ENCODE measurements at places on chromosomes 3 and 15.

DNA sequence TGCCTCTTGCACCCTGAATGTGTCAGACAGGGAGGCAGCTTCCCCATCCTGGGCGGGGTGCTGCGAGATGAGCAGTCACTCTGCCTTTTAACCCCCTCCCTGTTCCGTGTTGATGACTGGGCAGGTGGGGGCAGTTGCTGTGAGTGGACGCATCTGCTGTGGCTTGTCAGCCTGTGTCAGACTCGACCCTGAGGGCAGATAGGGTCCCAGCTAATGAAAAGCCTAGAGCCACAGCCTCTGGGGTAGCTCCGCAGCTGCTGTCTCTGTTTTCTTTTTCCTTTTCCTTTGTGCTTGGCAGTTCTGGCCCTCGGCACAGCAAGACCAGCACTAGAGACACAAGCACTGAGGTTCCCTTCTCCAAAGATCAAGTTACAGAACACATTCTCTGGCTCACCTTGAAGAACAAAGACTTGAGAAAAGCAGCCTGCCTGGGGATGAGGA, 43.0 kb upstream of the GLCE start:
- DNase-seq: no peak

DNA sequence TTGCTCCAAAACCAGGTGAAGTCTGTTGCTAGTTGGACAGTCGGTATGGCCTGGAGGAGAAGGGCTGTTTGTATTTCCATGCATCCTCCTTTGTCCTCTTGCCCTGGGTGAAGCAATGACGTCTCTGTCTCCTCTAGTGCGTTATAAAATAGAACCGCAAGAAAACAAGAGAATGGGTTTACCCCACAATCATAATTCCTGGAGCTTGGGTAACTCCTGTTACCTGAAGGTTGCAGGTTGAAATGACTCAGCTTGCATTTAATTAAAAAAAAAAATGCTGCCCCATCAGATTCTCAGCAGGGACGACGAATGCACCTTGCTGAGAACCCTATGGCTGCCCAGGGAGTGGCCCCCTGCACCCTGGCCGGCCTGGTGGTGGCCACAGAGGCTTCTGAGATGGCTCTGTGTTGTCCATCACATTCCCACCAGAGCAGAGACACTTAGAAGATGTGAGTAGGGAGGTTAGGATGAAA, 228.2 kb upstream of the BHLHE40 start:
- DNase-seq: no peak

DNA sequence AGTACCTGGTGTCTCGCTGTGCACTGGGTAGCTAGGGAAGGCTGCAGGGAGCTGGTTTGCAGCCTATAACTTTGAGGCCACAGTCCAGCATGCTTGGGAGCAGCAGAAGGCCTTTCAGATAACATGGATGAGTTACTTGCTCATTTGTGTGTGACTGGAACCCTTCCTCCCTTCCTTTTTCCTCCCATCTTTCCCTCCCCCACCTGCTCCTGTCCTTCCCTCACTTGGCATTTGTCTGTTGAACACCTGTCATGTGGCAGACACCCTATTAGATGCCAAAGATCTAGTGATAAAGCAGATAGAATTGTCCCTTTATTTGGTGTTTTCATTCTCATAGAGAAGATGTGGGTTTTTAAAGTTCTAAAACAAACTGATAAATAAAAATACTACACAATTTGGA, 71.6 kb downstream of the LRTM1 start:
- no peak for DNase-seq

DNA sequence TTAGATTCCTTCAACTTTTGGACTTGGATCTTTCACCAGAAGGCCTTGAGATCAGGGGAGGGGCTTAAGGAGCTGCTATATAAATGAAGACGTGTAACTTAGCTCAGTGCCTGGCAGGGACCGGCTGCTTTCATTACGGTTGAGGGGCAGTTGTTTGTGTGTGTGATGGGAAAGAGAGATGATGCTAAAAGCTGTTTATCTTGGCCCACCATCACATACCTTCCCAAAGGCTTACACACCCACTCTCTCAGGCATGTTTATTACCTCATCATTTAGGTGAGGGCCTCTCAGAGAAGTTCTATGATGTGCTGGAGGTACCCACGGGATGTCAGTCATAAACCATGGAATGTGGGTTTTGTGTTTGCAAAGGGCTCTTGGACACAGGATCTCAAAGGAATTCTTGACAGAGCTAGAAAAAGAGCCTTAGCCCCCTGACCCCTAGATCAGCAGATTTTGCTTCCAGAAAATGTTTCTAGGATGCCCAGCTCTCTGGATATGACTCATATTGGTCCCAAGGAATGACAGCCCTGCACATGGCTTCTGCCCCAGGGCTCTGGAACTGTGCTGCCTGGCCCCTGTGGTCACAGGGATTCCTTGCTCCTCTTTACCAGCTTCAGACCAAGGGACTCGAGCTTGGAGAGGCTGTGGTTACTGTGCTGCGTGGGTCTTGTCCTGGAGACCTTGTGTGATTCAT, 15.9 kb upstream of the SMAD3 start:
- no peak for DNase-seq

GRCh38 chr15:85496551-85497171, 116.3 kb downstream of the AKAP13 start:
- no peak for DNase-seq

DNA sequence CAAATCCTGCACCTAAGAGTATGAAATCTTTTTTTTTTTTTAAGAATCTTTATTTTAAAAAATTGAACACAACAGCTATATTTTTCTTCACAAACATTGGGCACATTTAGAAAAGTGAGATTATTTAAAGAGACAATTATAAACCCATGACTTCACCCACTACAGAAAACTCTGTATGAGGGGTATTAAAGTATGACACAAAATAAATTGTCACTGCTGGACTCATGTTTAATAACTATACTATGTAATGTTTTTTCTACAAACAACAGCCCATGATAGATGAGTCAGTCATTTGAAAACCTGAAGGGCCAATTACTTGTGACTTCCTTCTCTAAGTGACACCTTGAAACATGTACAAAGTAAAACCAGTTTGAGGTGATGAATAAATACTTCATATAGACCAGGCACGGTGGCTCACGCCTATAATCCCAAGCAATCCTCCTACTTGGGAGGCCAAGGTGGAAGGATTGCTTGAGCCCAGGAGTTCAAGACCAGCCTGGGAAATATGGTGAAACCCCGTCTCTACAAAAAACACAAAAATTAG, 36.0 kb downstream of the AQR start:
- DNase-seq: no peak

GRCh38 chr3:54133196-54133595, 10.8 kb downstream of the CACNA2D3 start:
- DNase-seq: no peak

DNA sequence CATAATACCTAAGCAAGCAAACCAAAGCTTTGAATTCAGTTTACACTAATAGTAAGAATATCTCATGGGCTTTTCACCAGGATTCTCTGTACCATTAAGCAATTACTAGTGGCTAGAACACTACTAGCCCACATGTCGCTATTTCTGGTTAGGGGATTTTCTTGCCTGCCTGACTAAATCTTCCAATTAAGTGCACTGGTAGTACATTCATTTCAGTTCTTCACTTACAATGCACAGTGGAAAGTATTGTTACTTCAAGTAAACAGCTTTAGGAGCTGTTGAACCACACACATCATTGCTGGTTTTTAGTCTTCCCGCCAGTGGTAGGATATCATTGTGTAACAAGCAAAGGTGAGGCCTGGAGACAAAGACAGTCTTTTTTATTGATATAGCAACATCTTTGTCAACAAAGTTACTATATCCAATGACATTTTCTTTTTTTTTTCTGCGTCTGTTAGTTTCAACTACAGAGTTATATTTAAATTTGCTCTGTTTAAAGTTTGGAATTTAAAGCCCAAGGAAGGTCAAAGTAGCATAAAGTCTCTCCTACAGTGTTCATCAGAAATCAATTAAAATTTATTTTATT, 826.8 kb upstream of the NR2F2 start:
- no peak for DNase-seq

GRCh38 chr3:114498539-114499370, 204.9 kb downstream of the TIGIT start:
- DNase-seq: no peak

GRCh38 chr3:5889374-5889773, 701.9 kb downstream of the EDEM1 start:
- DNase-seq: no peak

DNA sequence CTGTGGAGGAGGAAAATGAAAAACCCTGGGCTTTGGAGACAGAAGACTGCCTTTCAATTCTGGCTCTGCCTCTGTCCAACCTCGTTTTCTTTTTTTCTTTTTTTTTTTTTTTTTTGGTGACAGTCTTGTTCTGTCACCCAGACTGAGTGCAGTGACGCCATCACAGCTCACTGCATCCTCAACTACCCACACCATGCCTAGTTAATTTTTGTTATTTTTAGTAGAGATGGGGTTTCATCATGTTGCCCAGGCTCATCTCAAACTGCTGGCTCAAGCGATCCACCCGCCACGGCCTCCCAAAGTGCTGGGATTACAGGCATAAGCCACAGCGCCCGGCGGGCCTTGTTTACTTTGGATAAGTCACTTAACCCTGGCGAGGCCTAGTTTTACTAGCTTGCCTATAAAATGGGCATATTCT, 66.3 kb upstream of the SLC25A26 start:
- no peak for DNase-seq

- DNase-seq: no peak
These were observed 578.3 kb upstream of the ADAMTS9 start for GRCh38 chr3:65265942-65266590.

GRCh38 chr15:80415358-80415670, 11.1 kb downstream of the ARNT2 start:
- DNase-seq: no peak

DNA sequence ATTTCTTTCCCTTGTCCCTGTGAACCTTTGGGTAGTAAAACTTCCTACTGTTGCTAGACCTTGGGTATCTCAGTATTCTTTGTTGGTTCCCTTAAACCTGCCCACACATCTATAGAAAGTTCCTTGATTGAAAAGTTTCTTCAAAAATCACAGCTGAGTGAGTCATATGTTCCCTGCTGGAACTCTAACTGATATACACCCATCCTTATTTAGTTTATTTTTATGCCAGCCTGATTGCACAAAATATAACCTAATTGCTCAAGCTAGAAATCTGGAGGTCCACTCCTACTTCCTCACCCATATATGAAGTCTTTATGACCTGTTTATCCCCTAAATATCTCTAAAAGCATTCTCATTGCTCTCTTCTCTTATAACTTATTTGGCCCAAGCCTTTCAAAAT, 13.7 kb upstream of the GJD2 start:
- DNase-seq: no peak

DNA sequence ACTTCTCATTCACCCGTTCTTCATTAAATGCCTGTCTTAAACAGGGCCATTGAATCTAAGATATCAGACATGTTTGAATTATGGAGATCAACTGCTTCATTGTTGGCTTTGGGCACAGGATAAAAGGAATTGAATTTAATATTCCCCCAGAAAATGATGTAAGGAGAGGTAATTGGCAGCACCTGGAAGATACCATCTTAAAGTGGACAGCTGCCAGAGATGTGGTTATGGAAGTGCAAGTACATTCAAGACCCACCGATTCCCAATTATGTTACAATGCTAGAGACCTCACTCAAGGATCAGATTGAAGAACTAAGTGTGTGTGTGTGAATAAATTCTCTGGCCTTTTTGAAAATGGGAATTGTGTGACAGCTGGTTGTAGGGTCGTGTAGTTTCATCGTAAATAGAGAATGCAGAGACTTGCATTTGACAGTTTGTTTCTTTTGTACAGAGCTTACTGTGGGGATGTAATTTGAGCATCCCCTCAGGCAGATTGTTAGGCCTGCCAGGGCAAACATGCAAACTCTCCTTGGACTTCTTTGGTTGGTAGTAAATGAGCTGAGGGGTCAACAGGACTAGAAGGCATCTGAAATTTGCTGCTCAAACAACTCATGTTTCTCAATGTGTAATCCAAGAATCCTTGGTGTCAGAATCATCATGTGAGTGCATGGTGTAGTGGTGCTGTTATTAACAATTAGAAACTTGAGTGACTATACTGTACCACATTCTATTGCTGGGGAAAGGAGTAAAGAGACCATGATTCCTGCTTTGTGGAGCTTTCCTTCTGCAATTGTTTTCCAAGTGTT, 359.2 kb upstream of the THRB start:
- DNase-seq: no peak

GRCh38 chr15:36903922-36904556, 196.3 kb downstream of the MEIS2 start:
- DNase-seq: no peak

- DNase-seq: no peak
These were observed 144.6 kb downstream of the THSD4 start for GRCh38 chr15:71259866-71260265.

DNA sequence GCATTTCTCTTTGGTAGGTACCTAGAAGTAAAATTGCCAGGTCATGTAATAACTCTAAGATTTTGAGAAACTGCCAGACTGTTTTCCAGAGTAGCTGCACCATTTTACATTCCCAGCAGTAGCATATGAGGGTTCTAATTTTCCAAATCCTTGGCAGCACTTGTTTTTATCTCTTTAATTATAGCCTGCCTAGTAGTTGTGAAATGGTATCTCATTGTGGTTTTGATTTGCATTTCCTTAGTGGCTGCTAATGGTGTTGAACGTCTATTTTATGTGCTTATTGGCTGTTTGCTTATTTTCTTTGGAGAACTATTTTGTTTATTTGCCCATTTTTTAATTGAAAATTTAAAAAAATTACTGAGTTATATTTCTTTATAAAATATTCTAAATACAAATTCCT, 117.9 kb downstream of the TCF12 start:
- no peak for DNase-seq

GRCh38 chr3:42590989-42591756, 513 bp downstream of the SS18L2 start:
- no peak for DNase-seq

GRCh38 chr15:66133247-66133885, 120.2 kb downstream of the MEGF11 start:
- DNase-seq: no peak

- DNase-seq: no peak
These were observed 23.0 kb upstream of the MUC20 start for GRCh38 chr3:195697582-195698324.

- DNase-seq: no peak
These were observed 90.9 kb upstream of the AGBL1 start for GRCh38 chr15:85988741-85989140.

- DNase-seq: no peak
These were observed 72.9 kb downstream of the BLM start for GRCh38 chr15:90790057-90790456.

DNA sequence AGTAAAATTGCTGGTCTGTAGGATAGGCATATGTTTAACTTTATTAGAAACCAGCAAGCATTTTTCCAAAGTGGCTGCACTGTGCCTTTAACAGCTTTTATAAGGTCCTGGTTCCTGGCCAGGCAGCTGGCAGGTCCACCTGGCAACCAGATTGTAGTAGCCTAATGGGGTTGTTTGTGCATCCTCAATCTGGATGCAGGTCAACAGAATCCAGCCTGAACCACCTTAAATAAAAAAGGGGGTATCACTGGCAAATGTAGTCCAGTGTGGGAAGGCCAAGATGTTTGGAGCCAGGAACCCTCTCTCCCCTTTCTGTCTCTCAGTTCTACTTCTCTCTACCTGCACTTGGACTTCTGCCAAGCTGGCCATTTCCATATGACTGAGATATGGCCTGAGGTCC, 200.3 kb downstream of the ZNF621 start:
- no peak for DNase-seq

GRCh38 chr15:92667287-92667904, 11.8 kb upstream of the FAM174B start:
- DNase-seq: no peak

GRCh38 chr3:157089455-157090221, 70.3 kb downstream of the CCNL1 start:
- DNase-seq: no peak

- no peak for DNase-seq
These were observed 33.0 kb downstream of the MITF start for GRCh38 chr3:69772152-69772867.

GRCh38 chr15:29770796-29771195, 51.5 kb downstream of the TJP1 start:
- DNase-seq: no peak

GRCh38 chr3:144923046-144923775, 951.6 kb downstream of the DIPK2A start:
- DNase-seq: no peak

Data from cortex of kidney (tissue), 1 donor.